ENCODE measurements at places on chromosomes 12 and 14.

GRCh38 chr12:31850268-31850667 lies 108.9 kb upstream of the RESF1 start:
- peak; percentile 3 for DNase-seq

- no peak for DNase-seq
Measured at GRCh38 chr12:75414671-75415070, 23.8 kb downstream of the GLIPR1L2 start.

DNA sequence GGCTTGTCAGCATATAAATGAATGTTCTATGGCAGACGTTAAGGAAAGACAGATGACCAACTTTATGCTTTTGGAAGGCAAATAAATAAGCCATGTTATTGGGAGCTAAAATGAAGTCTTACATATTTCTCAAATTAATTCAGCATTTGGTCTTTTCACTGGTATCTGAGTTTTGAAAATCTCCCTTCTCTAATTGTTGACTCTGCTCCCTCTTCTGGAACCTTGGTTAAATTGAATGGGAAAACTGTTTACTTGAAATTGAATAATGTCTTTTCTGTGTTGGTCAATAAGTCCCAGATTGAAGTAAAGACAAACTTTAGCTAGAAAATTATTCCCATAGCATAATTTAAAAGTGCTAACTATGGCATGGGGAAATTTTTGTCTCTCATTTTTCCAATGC lies 38.7 kb downstream of the LGR5 start:
- no peak for DNase-seq

- no peak for DNase-seq
Measured at GRCh38 chr14:104317492-104317805, 179.1 kb downstream of the KIF26A start.

DNA sequence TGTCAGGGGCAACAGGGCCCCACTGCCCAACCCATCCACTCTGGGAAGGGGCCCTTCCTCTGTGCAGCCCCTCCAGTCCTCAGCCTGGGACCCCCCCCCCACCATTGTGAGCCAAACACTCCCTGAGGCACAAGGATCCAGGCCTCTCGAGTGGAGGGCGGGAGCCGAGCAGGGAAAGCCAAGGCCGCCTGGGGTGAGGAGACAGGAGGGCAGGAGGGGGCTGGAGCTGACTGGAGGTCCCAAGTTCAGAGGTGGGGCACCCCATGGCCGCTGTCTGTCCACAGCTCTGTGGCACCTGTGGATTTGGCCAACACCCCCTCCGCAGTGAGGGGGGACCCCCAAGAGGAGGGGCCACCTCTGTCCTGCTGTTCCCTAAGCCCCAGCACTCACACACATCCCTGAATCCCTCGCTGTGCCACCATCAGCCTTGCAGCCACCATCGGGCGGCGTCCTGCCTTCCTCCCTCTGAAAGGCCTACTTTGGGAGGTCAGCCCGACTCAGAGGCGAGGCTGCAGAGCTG lies 25.4 kb upstream of the C14orf180 start:
- no peak for DNase-seq

GRCh38 chr12:3892631-3893030 lies 19.4 kb upstream of the PARP11 start:
- no peak for DNase-seq

DNA sequence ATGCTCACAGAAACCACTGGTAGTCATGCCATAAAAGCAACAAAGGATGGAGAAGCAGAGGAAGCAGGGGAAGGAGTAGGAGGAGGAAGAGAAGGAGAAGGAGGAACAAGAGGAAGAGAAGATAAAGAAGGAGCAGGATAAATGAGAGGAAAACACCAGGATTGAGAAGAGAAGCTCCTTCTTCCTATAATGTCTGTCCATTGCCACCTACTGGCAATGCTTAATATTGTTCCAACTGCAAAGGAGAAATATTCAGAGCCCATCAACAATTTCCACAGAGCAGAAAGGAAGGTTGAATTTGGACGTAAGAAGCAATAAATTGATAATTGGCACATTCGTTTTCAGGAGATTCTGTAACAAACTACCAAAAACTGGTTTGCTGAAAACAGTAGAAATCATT lies 898.4 kb downstream of the SLC16A7 start:
- DNase-seq: no peak

DNA sequence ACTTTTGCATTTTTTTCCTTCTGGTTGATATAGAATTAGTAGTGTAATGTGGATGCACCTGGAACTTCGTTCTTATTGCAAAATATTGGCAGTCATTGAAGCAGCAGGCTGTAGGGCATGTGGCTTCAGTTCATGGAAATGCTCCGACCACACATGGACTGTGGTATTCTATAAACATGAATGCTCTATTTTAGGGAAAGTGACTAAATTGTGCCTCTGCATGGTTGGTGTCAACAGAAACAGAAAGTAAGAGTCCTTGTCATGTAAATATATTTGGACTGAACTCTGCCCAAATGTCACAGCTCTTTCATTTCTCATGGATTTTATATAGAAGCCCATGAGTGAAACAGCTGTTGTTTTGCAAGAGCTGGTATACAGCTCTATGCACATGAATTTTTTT lies 917.0 kb downstream of the LRFN5 start:
- no peak for DNase-seq

DNA sequence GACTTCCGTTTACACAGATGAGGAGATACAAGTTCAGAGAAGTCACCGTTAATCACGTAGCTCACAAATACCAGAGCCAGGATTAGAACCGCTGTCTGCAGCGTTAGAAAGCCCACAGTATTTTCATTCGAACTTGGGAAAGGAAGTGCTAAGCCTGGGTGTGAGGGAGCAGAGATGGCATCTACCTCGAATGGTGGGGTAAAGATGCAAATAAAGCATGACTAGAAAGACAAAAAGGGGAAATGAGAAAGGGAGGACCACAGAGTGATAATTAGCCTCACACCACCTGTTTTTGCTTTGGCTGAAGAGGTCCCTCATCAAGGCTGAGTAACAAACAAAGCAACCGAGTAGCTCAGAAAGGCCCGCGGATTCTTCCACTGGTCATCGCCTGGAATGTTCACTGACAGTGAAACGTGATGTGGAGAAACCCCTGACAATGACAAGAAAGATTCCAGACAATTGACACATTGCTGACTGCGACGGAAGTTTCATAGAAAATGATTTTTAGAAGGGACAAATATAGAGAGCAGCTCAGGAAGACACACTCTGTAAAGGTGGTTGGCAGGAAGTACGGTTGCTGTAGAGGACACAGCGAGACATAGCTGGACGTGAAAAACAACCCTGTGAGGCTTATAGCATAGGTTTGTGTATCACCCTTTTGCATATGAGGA lies 31.5 kb upstream of the BHLHE41 start:
- no peak for DNase-seq

DNA sequence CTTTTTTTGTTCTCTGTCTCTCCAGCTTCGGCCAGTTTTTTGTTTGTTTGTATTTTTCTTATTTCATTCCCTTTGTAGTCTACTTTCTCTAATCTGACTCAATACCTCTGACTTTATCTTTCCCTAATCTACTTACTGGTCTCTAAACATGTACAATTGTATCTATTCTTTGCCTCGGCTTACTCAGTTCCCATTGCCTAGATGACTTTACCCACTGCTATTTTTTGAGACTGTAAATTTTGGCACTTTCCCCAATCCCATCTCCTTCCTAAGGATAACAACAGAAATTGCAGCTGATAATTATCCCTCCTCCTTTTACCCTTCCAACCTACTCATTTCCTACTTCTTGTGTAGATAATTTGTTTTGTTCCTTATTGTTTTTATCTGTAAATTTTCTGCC lies 511.1 kb downstream of the RPL10L start:
- no peak for DNase-seq

All from naive thymus-derived CD4-positive, alpha-beta T cell (primary cell).